ENCODE measurements at places on chromosomes 7 and 10. TPM values are rescaled to one million over a fixed set of nuclear protein-coding genes. Genes with fewer than 3 reads are reported as not detected.

DNA sequence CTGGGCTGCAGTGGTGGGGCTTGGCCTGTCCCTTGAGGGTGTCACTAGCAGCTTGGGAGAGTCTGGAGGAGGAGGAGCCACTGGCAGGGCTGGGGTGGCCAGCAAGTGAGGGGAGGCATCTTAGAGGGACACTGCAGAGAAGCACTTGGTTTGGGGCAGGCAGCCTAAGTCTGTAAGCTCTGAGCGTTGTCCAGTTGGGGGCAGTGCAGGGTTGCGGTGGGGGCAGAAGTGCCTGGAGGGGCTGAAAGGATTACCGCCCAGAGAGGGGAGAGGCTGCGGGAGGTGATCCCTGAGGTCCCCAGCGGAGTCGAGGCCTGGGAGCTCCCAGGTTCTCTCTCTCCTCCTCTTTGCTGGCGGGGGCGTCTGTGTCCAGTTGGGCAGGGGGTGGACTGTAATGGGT, 7.4 kb downstream of the ADCYAP1R1 start:
- no peak for DNase-seq

DNA sequence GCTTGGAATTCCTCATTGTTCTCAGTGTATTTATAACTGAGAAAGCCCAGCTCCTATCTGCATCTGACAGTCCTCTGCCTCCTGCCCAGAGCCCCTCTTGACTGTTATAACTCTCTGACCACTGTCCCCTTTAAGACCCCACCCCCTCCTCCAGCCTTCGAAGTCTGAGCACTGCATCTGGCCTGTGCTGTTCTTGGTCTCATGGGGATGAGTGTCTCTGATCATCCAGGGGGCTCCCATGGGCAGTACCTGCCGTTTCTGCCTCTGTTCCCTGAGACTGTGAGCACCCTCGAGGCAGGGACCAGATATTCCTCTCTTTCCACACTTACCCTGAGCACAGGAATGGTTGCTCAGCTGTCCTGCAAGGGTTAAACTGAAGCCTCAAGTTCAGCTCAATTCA, 7.7 kb downstream of the GHRHR start:
- DNase-seq = no peak

The MKLN1 gene
- 24.6 TPM for polyA plus RNA-seq

The OR13A1 gene
- not detected for polyA plus RNA-seq

- DNase-seq = no peak
These were observed 3.9 kb downstream of the MPP7 start for GRCh38 chr10:28298951-28299350.

The PON3 gene
- polyA plus RNA-seq = 3.6 TPM

The LIPJ gene
- polyA plus RNA-seq = not detected

- no peak for DNase-seq
These were observed 233.3 kb upstream of the FOXP2 start for GRCh38 chr7:114181280-114181679.

- DNase-seq = no peak
These were observed 41.2 kb downstream of the CALML3 start for GRCh38 chr10:5565671-5566581.

The TMEM140 gene
- polyA plus RNA-seq = 11.7 TPM

- DNase-seq = no peak
These were observed 284.5 kb upstream of the SEMA3D start for GRCh38 chr7:85471307-85471706.

The TBXAS1 gene
- polyA plus RNA-seq = 2.5 TPM

The AUTS2 gene
- 182 TPM for polyA plus RNA-seq

- no peak for DNase-seq
These were observed 77.2 kb upstream of the TMEM106B start for GRCh38 chr7:12133865-12134264.

DNA sequence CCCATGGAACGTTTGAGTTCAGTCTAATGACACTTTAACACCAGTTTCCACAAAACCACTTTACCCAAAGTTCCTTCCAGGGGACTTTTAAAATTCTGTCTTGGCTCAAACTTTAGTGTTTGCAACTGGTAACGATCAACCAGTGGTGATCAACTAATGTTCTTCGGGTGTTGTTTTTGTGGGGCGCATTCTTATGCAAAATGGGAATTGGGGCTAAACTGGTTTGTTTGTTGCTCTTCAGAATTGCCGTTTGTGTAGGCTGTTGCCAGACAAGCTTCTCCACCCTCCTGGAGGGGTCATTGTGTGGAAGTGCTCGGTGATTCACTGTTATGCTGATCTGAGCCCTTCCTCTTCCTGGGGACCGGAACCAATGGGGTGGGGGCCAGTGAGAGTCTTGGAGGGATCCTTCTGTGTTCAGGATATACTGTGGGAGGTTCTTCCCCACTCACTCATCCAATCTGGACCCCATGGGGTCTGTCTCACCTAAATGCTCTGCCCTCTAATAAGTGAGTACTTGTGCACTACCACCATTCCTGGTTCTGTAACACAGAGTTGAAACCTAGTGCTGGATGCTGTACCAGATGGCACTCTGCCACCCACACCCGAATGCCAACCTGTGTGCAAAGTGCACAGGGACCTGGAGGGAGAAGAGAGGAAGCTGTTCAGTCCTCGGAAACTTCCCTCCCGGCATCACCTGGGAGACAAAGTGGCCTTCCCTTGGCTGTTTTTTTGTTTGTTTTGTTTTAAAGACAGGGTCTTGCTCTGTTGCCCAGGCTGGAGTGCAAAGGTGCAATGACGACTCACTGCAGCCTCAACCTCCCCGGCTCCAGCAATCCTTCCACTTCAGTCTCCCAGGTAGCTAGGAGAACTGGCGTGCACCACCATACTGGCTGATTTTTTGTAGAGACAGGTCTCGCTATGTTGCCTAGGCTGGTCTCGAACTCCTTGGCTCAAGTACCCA, 2.1 kb downstream of the NFE2L3 start:
- DNase-seq = no peak

GRCh38 chr7:52695973-52696595, 339.3 kb upstream of the POM121L12 start:
- no peak for DNase-seq

GRCh38 chr7:100431286-100431735, 1.7 kb downstream of the MEPCE start:
- no peak for DNase-seq

The FAM25A gene
- polyA plus RNA-seq = not detected

DNA sequence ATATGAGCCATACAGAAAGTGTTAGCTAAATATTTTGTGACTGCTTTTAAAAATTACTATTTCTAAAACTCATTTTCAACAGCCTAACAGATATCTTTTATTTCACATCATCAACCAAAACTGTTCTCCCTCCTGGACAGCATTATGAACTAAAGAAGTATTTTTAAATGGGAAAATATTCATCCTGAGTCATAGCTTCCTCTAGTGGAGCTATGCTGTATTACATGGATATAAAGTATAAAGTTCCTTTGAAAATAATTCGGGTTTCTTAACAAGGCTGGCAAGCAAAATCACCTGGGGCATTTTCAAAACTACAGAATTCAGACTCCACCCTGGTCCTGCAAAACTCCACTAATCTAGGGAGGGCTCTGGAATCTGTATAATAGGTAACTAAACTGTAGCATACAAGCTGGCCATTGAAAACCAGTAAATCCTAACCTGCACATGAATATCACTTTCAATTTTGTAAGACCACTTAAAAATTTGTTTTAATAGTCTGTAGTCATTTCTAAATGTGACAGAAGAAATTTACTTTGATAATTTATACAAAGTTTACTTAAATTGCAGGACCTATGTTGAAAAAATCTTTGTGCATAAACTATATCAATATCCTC, 53.5 kb downstream of the SCIN start:
- no peak for DNase-seq

GRCh38 chr7:150450491-150451001, at the start of gene GIMAP8:
TSS of gene GIMAP8 (plus strand) at chr7:150450630. CDS start at chr7:150466699, 16,069 bp downstream.
- no peak for DNase-seq

GRCh38 chr7:145909991-145910513, 206.5 kb upstream of the CNTNAP2 start:
- no peak for DNase-seq

The CACNA2D1 gene
- polyA plus RNA-seq = 61.9 TPM

The LIPM gene
- not detected for polyA plus RNA-seq

The GDF2 gene
- not detected for polyA plus RNA-seq

- no peak for DNase-seq
These were observed 10.5 kb upstream of the MTPAP start for GRCh38 chr10:30359373-30360206.

- no peak for DNase-seq
These were observed 21.1 kb downstream of the KLLN start for GRCh38 chr10:87842220-87842641.

The OR6B1 gene
- not detected for polyA plus RNA-seq

DNA sequence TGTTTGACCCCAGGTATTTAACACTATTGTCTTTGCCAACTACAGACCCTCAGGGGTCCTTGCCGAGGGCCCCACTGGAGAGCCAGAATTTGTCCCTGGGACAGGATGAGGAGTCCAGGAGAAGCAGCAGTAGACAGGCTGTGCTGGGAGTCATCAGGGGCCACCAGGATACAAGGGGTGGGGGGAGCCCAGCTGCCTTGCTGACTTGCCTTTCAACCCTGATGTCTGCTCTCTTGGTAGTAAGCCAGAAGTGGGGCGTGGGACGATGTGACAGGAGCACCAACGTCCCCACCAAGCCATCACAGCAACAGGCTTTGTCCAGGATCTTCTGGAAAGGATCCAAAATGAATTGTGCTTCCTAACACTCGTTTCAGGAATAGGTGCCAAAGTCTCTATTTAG, 62.4 kb upstream of the CDCA7L start:
- peak; percentile 11 for DNase-seq

The LRRC61 gene
- polyA plus RNA-seq = 7.1 TPM

DNA sequence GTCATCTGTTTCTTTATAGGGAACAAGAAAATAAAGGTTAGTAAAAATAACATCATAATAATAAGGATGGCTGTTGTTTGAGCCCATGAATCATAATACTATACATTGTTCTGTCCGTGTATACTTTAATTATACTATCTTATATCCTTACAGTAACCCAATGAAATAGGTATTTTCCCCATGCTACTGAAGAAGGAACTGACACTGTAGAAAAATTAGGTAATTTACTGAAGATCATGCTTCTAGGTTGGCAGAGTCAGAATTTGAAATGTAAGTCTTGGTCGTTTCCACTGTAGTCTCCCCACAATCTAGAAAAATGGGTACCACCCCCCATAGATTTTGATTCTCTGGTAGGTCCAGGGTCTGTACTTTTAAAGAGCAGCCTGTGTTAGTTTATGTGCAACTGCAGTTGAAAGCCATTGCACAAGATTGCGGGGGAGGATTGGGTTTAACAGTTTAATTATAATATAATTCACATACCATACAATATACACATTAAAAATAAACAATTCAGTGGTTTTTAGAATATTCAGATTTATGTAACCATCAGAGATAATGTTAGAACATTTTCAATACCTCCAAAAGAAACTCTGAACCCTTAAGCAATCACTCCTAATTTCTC, 47.7 kb downstream of the SHOC2 start:
- no peak for DNase-seq

GRCh38 chr7:108425714-108426275, 30.4 kb downstream of the NRCAM start:
- DNase-seq = no peak

The HKDC1 gene
- polyA plus RNA-seq = 0.07 TPM

- DNase-seq = no peak
These were observed 54.9 kb downstream of the HK1 start for GRCh38 chr10:69333205-69333604.

DNA sequence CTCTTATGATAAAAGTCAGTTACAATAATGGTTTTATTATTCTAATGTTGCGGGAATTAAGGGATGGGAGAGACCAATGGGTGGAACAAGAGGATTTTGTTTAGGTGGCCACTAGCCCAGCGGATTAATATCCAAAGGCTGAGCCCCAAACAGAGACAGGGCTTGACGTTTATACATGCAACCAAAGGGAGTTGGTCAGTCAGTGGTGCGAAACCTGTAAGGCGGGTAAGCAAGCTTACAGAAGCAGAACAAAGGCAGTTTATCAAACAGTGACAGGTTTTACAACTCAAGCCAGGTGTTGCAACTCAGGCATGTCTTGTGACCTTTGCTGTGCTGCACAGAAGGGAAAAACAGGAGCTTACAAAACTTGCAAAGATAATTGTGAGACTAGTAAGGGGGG, 622.9 kb upstream of the MBL2 start:
- no peak for DNase-seq

DNA sequence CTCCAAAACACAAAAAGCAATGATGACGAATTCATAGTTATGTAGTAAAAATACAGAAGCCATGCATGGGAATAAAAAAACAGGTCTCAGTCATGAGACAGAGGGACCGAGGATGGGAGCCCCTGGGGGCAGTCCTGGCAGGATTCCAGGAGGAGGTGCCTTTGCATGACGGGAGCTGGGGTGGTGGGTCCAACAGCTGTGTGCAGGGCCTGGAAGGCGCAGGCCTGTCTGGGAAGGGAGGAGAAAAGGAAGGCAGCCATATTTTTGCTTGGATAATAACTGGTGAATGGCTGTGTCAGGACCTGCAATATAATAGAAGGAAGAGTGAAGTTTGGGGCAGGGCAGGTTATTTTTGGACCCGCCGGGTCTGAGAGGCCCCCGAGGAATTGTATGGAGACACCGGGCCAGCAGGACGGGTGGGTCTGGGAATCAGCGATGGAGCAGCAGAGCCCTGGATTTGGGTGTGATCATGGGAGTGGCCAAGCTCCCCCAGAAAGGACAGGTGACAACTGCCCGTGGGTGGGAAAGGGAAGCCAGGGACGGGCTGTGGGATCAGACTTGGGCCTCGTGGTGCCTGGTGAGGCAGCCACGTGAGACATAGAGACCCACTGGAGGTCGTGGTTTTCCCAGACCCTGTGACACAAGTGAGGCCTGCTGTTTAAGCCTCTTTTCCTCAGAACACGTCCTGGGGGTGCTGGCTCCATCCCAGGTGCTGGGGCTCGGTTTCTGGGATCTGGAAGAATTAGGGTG, 2.9 kb upstream of the JAKMIP3 start:
- DNase-seq = no peak

The ACBD7 gene
- 2.4 TPM for polyA plus RNA-seq

The PSPH gene
- polyA plus RNA-seq = 18.2 TPM

- DNase-seq = no peak
These were observed 183.0 kb downstream of the RAPGEF5 start for GRCh38 chr7:22173685-22174573.

DNA sequence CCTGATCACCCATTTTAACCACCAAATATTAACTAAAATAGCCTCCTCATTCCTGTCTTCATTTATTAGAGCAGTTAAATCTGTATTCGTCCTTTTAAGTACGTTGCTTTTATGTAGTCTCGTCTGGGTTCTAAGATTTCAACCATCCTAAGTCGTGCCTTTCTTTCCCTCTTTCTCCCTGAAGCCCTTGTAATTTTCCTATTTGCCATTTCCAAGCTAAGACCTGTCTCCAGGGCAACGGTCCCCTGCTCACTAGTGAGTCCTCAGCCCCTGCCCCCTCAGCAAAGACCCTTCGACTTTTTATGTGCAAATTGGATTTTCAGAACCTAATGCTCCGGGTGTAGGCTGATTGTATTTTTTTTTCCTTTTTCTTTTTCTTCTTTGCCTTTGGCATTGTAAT, 16.1 kb upstream of the MEST start:
- no peak for DNase-seq

DNA sequence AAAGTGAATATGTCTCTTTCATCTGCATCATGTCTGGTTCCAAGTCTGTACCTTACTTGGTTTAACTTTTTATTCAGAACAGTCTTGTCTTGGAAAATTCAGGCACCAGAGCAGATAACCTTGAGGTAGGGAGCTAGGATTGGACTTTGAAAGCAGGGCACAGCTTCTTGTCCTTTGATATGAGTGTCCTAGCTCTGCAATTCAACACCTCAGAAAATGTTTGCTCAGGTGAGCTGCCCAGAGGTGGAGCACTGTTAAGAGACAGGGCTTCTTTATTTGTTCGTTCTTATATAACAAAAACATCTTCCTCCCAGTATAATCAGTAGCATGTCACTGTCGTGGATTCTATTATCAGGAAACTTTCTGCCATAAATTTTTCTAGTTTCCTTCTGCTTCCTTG, 118.3 kb downstream of the LRRC4 start:
- DNase-seq = no peak

The PROSER2 gene
- polyA plus RNA-seq = 2.8 TPM

All from muscle of arm (tissue), 14 donors.